CD8-positive, alpha-beta memory T cell (primary cell): ENCODE measurements at places on chromosomes 5 and 9. TPM values are rescaled to one million over a fixed set of nuclear protein-coding genes. Genes with fewer than 3 reads are reported as not detected.

- H3K4me1 ChIP-seq, result no peaks in the 10 kb centered on the region
- no peaks in the 10 kb centered on the region for H3K36me3 ChIP-seq
Measured at GRCh38 chr5:137340881-137341280, 158.2 kb downstream of the SPOCK1 start.

GRCh38 chr9:134709512-134710270, 68.1 kb downstream of the COL5A1 start:
- DNase-seq, result no peak
- no peak overlapping the region for H3K4me3 ChIP-seq
- H3K27ac ChIP-seq, result no peak overlapping the region
- no peaks in the 10 kb centered on the region for H3K4me1 ChIP-seq

- no peak overlapping the region for H3K4me3 ChIP-seq
- no peaks in the 10 kb centered on the region for H3K36me3 ChIP-seq
- H3K27me3 ChIP-seq, result no peaks in the 10 kb centered on the region
Measured at GRCh38 chr9:135612981-135613910, 26.1 kb downstream of the GLT6D1 start.

- H3K27ac ChIP-seq, result no peak overlapping the region
- no peaks in the 10 kb centered on the region for H3K4me1 ChIP-seq
- no peak for DNase-seq
- H3K27me3 ChIP-seq, result no peaks in the 10 kb centered on the region
- H3K4me3 ChIP-seq, result no peak overlapping the region
Measured at GRCh38 chr9:24479361-24480059, 66.2 kb downstream of the IZUMO3 start.

DNA sequence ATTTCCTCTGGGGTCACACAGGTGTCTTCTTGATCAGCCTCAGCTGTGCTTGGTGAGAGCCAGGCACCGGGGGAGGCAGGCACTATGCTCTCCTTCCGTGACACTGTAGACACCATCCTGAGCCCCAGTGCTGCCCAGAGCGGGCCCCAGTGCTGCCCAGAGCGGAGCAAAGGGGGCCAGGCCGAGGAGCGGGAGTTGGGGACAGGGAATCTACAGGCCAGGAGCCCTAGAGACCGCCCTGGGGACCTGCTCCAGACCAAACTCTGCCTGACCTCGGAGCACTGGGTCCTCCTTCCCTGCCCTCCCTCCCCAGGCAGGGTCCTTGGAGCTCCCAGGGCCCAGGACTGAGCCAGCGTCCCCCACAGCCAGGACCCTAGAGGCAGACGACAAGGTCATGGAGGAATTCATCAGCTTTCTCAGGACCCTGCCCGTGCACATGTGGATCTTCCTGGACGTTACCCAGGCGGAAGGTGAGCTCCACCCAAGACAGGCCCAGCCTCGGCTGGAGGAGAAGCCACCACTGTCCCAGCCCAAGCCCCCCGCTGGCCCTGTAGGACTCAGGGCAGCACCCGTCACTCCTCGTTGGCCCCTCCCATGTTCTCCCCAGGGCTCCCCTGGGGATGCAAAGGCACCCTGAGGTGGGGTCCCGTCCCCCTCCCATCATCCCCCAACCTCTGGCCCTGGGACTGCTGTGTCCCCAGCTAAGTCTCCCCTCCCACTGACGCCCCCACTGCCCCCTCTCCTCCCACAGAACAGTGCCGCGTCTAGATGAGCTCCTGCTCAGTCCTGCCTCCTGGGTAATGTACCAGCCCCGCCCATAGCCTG, 30.2 kb downstream of the PAEP start:
- no peak for DNase-seq
- no peak overlapping the region for H3K4me3 ChIP-seq
- no peaks in the 10 kb centered on the region for H3K27me3 ChIP-seq
- no peak overlapping the region for H3K27ac ChIP-seq
- H3K4me1 ChIP-seq, result no peaks in the 10 kb centered on the region

- peaks cover 22% of the 10 kb centered on the region for H3K4me1 ChIP-seq
- no peaks in the 10 kb centered on the region for H3K27me3 ChIP-seq
- no peaks in the 10 kb centered on the region for H3K36me3 ChIP-seq
- peak overlapping the region; percentile 82 for H3K27ac ChIP-seq
- peak overlapping the region; percentile 22 for H3K4me3 ChIP-seq
Measured at GRCh38 chr9:129482521-129483414, 138.1 kb downstream of the C9orf50 start.

- H3K27me3 ChIP-seq, result no peaks in the 10 kb centered on the region
- peaks cover 36% of the 10 kb centered on the region for H3K36me3 ChIP-seq
- DNase-seq, result no peak
- no peak overlapping the region for H3K4me3 ChIP-seq
Measured at GRCh38 chr9:35726931-35727330, 5.1 kb downstream of the TLN1 start.

- no peak for DNase-seq
- no peaks in the 10 kb centered on the region for H3K4me1 ChIP-seq
- H3K36me3 ChIP-seq, result no peaks in the 10 kb centered on the region
- no peak overlapping the region for H3K27ac ChIP-seq
- no peak overlapping the region for H3K4me3 ChIP-seq
- no peaks in the 10 kb centered on the region for H3K27me3 ChIP-seq
Measured at GRCh38 chr5:58912116-58912515, 329.2 kb downstream of the RAB3C start.

DNA sequence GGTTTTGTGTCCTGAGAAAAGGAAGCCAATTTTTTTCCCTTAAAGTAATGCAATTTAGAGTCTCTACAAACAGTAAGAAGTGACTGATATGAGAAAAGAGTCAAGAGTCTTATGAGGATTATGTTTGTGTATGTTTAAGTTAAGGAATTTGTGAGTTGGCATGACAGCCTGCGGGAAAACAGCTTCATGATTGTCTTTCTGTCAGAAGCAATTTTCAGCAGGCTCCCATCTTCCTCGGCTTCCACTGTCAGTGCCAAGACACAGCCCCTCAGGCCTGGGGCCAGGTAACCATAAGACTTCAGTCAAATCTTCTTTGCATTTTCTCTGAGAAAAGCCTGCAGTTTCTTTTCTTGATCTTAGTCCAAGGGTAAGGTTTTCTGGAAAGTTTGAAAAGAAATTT, 17.0 kb upstream of the SELENOP start:
- H3K4me1 ChIP-seq, result no peaks in the 10 kb centered on the region
- no peaks in the 10 kb centered on the region for H3K36me3 ChIP-seq
- DNase-seq, result no peak
- H3K4me3 ChIP-seq, result no peak overlapping the region
- no peaks in the 10 kb centered on the region for H3K27me3 ChIP-seq

- H3K27ac ChIP-seq, result no peak overlapping the region
- peaks cover 9% of the 10 kb centered on the region for H3K4me1 ChIP-seq
- H3K36me3 ChIP-seq, result no peaks in the 10 kb centered on the region
- no peak for DNase-seq
- H3K4me3 ChIP-seq, result no peak overlapping the region
Measured at GRCh38 chr9:100601216-100601615, 23.3 kb downstream of the CAVIN4 start.

The CCL21 gene
- total RNA-seq, result not detected

The ANKRD34B gene
- total RNA-seq, result not detected

The CATSPER3 gene
- 0.29 TPM for total RNA-seq

The REEP2 gene
- 5.0 TPM for total RNA-seq
